ENCODE measurements at places on chromosomes 3 and 15.

DNA sequence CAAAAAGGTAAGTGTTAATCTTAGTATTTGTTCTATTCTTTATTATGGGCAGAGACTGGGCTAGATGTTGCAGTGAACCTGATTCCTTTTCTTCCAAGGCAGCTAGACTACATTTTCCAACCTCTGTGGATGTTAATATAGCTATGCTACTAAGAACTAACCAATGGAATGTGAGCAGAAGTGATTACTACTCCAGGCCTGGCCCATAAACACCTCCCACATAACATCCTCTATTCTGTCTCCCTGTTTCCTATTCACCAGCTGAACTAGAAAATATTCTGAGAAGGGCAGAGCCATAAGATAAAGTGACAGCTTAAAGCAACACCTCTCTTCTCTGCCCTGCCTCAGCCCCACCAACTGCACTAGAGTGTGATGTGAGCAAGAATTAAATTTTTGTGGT lies 29.4 kb downstream of the CD200R1L start:
- DNase-seq = no peak

- no peak for DNase-seq
These were observed 33.8 kb downstream of the MBNL1 start for GRCh38 chr3:152302521-152303021.

DNA sequence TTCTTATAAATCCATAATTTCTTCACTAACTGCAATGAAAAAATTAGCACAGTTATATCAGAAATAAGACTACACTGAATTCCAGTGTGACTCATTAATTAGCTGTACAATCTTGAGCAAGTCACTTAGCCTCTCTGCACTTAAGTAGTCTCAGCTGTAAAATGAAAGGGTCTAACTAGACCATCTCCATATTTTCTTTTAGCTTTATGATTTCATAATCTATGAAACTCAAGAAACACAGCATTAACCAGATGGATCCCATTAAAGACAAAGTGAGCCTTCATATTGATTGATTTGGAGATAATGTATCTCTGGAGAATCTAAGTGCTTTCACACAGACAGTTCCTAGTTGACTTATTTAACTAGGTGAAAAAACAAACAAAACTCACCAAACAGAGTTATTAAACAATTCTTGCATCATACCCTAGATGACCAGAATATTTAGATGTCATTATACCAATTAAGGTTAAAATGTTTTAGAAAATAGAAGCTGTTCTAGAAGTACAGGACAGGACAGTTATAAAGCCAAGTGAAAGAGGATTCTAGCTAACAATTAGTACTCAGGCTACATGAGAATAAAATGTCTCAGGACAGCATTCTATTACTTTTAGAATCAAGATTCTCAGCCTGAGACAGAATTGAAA lies 11.2 kb downstream of the CSNK1G1 start:
- DNase-seq = no peak

- peak; percentile 75 for DNase-seq
These were observed 626 bp upstream of the GPR176 start for GRCh38 chr15:39920510-39921273.

DNA sequence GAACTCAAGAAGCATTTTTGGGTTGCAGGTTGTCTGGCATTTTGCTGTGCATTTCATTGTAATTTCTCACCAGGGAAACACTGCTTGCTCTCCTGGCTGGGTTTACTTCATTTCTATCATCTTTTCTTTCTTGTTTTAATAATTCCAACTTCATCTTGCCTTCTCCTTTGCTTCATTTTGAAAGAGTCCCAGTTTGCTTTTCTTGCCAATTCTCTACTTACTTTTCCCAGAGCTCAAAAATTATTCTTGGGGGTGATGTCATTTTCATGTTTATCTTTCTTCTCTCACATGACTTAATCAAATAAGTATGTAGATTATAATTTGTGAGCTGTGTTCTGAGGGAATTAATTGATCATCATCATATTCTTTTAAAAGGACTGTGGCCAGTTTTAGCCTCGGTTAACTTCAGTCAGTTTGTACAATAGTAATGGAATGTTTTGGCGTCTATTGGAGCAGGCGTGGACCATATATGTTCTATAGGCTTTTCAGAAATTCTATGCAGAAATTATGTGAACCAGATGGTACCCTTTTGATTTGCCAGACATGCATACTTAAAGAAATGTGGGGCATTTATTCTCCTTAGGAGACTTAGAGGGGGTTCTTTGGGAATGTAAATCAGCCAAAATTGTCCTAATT lies 30.1 kb downstream of the SH3GL3 start:
- DNase-seq = no peak

- DNase-seq = no peak
These were observed 28.5 kb downstream of the XYLB start for GRCh38 chr3:38375072-38375471.

GRCh38 chr3:47636225-47636624 lies 57.6 kb upstream of the CSPG5 start:
- DNase-seq = no peak

DNA sequence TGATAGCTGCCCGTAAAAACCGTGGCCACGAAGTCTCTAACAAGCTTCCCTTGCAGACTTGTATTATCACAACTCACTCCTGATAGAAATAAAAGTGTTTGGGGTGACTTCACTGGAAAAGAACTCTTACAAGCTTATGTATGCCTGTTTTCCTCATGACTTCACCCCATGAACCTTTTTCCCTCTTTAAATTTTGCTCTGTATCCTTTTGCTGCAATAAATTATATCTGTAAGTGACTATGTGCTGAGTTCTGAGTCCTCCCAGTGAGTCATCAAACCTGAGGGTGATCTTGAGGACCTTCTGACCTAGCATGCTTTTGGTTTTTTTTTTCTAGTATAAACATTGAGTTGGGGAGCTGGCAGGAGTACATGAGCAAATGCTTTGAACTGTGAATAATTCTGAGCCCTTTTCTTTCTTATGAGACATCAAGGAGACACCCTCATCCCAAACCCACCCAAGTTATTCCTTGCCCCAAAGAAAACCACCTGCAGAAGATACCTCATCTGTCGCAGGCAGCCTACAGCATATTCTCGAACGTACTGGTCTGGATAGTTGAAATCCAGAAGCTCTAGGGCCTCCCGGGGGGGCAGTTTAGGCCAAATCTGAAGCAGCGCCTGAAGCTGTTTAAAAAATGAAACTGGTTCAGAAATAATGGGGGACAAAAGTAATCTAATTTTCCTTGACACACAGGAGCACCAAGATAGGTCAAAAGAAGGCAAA lies 85.9 kb downstream of the FAIM start:
- no peak for DNase-seq

- no peak for DNase-seq
These were observed 338.1 kb downstream of the GAP43 start for GRCh38 chr3:115961380-115961779.

- no peak for DNase-seq
These were observed 718.2 kb downstream of the NTRK3 start for GRCh38 chr15:87538327-87538834.

DNA sequence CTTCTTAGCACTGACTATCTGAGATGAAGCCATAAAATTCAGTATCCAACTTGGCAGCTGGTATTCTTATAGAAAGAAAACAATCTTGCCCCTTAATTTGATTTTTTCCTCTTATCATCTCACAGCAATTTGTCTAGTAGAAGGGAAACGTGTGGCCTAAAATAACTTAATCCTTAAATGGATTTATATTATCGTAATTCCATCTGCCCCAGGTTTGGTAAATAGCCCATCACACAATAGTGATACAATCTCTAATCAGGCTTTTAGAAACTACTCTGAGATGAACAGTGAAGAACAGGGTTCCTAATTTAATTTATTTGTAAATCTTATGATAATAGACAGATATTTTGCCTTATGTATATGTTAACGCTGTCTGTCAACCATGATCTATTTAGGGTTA lies 24.8 kb downstream of the PEX5L start:
- no peak for DNase-seq

GRCh38 chr15:64694816-64695215 lies 80.6 kb downstream of the RBPMS2 start:
- DNase-seq = no peak

DNA sequence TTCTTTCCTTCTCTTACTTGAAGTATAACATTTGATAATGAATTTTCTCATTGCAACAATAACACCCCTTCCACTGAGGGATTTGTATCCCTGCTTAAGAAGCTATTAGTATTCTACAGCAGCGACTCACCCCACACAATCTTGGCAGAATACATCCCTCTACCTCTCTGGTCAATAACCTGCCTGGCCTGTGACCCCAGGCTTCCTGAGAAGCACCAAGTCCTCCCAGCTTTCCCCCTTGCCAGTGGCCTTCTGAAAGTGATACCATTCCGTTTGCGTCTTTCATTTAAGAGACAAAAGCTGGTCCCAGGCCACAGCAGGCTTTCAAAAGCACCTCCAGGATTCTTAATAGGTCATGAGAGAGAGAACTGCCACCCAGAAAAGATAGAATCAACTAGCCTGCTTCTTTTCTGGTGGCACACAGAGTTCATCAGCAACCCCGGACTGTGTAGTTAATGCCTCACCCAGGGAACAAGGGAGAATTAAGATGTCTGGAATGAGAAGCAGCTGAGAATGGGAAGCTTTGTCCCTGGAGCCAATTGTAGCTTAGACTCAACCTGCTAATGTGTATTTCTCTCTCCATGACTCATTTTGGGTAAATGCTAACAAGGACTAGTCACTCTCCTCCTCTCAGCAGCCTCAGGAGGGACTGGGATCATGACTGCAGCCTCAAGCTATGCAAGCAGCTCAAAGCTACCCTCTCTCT lies 101.0 kb upstream of the CPNE4 start:
- no peak for DNase-seq

- no peak for DNase-seq
These were observed 13.6 kb downstream of the MELTF start for GRCh38 chr3:197015790-197016736.

DNA sequence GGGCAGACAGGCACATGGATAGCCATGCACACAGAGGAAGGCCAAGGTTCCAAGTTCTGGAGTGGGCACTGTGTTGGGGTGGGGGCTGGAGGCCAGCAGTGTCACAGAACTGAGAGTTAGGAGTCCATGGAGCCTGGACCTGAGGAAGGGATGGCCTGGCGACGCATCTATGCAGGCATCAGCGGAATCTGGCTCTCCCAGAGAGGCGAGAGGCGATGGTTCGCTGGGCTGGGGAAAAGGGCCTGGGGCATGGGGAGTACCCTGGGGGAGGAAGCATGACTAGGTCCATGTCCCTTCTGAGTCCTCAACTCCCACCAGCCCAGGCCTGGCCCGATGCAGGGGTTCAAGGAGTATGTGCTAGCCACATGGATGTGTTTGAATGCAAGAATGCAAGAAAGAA lies 192.8 kb upstream of the LINGO1 start:
- no peak for DNase-seq

GRCh38 chr3:46460051-46460450 lies 4.7 kb downstream of the LTF start:
- no peak for DNase-seq

DNA sequence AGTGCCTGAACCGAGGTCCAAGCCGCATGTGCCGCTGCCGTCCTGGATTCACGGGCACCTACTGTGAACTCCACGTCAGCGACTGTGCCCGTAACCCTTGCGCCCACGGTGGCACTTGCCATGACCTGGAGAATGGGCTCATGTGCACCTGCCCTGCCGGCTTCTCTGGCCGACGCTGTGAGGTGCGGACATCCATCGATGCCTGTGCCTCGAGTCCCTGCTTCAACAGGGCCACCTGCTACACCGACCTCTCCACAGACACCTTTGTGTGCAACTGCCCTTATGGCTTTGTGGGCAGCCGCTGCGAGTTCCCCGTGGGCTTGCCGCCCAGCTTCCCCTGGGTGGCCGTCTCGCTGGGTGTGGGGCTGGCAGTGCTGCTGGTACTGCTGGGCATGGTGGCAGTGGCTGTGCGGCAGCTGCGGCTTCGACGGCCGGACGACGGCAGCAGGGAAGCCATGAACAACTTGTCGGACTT lies 7.1 kb downstream of the DLL4 start:
- DNase-seq = no peak

GRCh38 chr3:44762690-44763089 lies 1.1 kb downstream of the KIF15 start:
- DNase-seq = no peak

- no peak for DNase-seq
These were observed 39.6 kb upstream of the PDCD6IP start for GRCh38 chr3:33758864-33759263.

- DNase-seq = no peak
These were observed 38.4 kb downstream of the RASGRF1 start for GRCh38 chr15:79051941-79052731.

DNA sequence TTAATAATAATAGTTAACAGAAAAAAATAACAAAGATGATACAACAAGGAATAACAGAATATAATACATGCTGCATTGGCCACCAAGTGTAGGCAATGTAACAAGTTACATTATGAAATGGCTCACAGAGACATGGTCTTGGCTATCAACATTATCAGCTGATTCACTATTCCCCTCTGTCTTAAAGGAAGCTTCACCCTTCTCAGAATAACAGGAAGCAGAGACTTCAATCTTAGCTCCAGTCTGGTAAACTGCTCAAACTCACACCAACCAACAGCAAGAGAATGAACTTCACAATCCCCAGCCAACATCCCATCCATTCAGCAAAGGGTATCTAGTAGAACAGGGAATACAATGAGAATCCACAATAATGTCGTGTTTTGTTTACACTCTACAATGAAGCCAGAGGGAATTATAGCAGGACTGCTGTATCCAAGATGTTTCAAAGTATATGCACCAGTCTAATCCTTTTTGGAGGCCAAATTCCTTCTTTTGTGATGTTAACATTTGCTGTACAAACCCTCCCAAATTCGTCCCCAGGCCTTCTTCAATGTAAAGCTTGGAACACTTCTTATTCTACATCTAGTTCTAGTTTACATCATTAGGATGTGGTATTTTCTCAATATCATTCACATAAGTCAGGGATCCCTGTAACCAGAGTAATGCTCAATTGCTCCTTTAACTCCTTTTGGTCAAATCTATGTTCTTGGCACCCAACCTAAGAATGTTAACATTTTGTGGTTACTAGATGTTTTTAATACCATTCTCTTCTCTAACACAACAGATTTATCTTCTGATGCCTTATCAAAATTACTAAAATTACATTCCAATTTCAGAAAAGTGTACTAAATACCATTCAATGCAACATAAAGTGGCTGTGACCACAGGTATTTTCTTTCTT lies 52.4 kb upstream of the CMSS1 start:
- no peak for DNase-seq

DNA sequence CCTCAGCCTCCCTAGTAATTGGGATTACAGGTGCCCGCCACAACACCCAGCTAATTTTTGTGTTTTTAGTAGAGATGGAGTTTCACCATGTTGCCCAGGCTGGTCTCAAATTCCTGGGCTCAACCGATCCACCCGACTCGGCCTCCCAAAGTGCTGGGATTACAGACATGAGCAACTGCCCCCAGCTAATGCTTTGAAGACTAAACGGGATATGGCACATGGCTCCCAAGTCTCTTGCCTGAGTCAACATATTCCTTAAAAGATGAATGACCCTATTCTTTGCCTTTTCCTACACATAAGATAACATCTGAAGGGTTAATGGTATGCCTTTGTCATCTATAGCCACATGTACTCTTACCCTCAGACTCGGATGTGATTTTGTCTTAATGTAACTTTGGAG lies 38.4 kb upstream of the NEDD4 start:
- no peak for DNase-seq
